M059J (cell line): ENCODE measurements at places on chromosomes 13 and 19. TPM values are rescaled to one million over a fixed set of nuclear protein-coding genes. Genes with fewer than 3 reads are reported as not detected.

DNA sequence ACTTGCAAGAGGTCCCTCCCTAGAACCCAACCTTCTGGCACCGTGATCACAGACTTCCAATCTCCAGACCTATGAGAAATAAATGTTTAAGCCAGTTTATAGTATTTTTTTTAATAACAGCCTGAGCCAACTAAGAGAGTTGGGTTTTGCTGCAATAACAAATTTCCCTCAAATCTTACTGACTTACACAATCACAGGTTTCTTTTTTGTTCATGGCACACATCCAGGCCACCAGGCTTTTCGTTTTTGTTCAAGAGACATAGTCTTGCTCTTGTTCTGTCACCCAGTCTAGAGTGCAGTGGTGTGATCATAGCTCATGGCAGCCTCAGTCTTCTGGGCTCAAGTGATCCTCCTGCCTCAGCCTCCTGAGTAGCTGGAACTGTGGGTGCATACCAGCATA lies 2.0 kb upstream of the SELENOV start:
- DNase-seq = no peak

DNA sequence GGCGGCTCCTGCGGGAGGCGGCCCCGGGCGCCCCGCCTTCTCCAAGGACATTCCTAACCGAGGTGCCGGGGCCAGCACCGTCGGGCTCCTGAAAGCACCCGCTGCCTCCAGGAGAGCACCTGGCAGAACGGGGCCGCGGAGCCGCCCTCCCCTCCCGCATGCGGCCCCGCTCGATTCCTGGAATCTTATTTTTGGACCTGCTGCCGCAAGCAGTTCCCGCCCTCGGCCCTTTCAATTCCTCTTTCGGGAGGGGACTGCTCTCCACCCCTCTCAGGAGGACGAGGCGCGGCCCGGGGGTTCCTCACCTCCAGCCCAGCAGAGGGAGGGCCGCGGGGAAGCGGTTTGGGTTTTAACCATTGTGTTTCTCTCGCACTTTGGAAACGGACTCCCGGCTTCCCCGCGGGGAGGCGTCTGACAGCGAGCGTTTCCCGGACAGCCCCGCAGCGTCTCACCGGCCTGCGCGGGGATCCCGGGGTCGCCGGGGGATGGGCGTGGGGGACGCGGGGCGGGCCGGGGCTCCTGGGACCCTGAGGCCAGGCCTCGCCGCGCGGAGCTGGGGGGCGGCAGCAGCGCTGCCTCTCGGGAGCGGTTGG lies 849 bp downstream of the GAS6 start:
- peak; percentile 32 for DNase-seq

DNA sequence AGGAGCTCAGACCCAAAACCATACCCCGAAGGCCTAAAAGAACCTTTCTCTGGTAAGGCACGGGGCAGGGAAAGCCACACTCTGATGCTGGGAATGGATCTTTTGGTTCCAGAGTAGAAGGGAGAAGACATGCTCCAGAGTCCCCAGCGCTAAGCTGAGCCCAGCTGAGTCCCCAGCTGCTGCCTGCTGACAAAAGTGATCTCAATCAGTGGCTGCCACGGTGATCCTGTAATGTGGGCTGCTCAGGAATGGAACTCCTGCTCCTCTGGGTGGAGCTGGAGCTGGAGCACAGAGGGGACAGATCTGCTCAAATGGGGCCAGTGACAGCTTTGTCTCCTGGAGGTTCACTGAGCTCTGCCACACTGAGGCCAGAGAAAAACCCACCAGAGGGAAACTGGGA lies 70.5 kb downstream of the MLLT1 start:
- DNase-seq = no peak

GRCh38 chr13:98575009-98575903 lies 1.7 kb downstream of the STK24 start:
- DNase-seq = no peak

Gene LIN37
- 4.3 and 12.2 TPM in 2 replicates for total RNA-seq

DNA sequence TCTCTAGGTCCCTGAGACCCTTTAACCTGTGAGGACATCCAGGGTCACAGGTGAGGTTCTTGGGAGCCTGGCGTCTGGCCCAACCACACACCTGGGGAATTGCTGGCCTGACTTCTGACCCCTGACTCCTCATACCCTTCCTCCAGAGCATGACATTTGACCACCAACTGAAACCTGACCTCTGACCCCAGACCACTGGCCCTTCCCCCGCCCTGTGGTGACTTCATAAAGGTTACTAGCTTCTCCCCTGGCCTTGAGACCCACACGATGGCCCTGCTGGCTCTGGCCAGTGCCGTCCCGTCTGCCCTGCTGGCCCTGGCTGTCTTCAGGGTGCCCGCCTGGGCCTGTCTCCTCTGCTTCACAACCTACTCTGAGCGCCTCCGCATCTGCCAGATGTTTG lies at the start of gene SPACA6:
SPACA6 (plus strand) TSS at position 71 of the 400 bp plus-strand sequence; CDS start at position 268, 197 bp downstream.
- no peak for DNase-seq

GRCh38 chr13:50923272-50923671 lies 13.7 kb downstream of the RNASEH2B start:
- no peak for DNase-seq

GRCh38 chr19:45115809-45116615 lies 23.0 kb downstream of the PPP1R37 start:
- DNase-seq = no peak

Gene SLITRK6
- total RNA-seq = 0.44 and 3.2 TPM in 2 replicates

DNA sequence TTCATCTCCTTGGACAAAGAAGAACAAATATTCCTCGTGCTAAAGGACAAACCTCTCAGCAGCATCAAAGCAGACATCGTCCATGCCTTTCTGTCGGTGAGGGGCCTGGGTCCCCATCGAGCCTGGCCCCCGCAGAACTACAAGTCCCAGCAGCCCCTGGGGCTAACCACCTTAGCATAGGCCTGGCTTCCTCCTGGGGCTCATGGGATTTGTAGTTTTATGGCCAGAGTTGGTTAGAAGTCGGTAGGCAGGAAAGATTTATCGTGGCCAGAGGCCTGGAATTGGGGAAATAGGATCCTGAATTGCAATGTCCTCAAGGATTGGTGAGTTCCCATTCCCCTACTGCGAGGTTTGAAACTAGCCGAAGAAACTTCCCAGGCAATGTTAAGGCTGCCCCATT lies 19.6 kb downstream of the TMEM150B start:
- peak; percentile 51 for DNase-seq

DNA sequence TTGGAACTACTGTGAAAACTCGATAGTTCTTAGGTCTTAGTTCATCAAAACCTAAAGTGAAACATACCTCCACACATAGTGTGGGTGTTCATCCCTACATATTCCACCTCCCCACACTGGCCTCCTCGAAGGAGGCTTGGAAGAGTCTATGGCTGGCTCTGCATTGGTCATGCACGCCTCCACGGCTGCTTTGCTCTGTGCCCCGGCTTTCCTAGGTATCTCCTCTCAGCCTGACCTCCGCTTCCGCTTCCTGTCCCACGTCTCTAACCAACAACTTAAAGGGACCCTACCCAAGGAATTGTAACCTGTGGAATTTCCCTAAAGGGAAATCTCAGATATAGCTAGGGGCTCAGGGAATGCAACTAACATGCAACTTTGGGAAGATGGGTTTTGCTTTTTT lies 79.7 kb upstream of the MBNL2 start:
- DNase-seq = no peak
